Stimulated activated CD8-positive, alpha-beta memory T cell treated with anti-CD3 and anti-CD28 coated beads, Interleukin-7, amount 100 ng/mL, for 1 hour (primary cell): ENCODE measurements at places on chromosomes 6 and 20.

DNA sequence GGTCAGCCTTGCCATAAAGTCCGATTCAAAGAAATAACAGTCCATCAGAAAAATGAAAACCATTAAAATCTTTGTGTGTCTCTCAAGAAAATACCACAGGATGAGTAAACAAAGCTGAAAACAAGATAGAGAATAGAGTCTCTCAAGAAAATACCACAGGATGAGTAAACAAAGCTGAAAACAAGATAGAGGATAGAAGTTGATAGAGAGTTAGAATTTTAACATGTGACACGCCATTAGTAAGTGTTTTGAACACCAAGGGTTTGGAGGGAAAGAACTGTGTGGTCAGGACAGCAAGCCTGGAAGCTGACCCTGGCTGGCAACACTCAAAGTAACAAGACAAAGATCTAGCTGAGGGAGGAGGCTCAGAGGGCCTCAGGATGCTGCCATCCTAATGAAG is 43.9 kb upstream of the PRND start:
- DNase-seq: no peak

DNA sequence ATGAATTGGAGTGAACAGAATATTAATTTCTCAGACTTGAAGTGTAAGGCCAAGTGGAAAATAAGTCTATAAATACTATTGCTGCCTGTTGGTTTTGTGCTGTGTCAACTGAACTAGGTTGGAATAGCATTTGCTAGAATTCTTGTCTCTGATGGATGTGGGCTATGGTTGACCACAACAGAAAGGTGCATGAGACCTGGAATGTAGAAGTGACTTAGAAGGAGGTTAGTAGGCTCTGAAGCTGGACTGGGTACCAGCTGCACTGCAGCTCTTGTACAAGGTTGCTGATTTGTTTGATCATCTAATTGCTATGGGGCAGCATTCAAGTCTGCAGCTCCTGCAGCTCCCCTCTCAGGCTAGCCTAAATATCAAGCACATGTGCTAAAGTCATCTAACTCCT is 479.0 kb upstream of the NRSN1 start:
- no peak for DNase-seq

DNA sequence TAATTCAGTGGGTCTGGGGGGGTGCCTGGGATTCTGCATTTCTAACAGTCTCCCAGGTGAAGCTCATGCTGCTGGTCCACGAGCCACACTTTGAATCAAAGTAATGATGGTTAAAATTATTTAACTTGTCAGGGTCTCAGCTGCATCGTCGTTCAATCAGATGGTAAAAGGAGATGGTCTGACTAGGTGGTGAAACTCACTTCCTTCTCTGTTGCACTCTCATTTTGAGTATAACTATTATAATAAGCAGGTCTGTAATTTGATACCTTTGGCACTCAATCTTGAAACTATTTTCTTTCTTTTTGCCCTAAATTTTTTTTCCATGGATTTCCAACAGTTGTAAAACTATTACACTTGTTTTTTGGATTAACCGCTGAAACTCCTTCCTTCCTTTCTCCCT is 292.5 kb downstream of the FARS2 start:
- no peak for DNase-seq

DNA sequence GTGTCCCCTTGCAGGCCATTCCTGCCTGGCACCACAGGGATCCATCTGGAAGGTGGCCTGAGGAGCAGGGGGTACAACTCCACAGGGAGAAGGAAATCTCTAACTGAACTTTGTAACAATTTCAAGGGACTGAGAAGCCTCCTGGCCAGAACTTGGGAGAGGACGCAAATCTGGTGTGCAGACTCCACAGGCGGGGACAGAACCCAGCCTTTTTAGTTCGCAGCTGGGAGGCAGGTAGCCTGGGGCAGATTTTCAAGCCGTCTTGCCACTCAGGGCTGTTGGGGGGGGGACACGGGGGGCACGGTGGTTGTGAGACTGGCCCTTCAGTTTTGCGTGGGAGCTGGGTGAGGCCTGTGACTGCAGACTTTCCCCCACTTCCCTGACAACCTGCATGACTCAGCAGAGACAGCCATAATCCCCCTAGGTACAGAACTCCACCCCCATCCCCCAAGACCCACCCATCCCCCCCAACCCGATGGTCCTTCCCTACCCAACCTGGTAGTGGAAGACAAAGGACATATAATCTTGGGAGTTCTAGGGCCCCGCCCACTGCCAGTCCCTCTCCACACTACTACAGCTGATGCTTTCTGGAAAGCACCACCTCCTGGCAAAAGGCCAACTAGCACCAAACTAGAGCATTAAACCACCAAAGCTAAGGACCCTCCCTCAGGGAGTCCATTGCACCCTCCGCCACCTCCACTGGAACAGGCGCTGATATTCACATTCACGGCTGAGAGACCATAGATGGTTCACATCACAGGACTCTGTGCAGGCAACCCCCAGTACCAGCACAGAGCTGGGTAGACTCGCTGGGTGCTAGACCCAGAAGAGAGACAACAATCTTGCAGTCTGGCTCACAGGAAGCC is 3.0 kb upstream of the HUS1B start:
- DNase-seq: no peak

- DNase-seq: no peak
Observed at GRCh38 chr6:167078745-167079144, 44.2 kb upstream of the CCR6 start.

- DNase-seq: no peak
Observed at GRCh38 chr6:80544976-80545722, 438.7 kb downstream of the BCKDHB start.

GRCh38 chr6:145823328-145823944 is 8.8 kb upstream of the FBXO30 start:
- no peak for DNase-seq

- no peak for DNase-seq
Observed at GRCh38 chr6:169045486-169045885, 208.2 kb downstream of the THBS2 start.

DNA sequence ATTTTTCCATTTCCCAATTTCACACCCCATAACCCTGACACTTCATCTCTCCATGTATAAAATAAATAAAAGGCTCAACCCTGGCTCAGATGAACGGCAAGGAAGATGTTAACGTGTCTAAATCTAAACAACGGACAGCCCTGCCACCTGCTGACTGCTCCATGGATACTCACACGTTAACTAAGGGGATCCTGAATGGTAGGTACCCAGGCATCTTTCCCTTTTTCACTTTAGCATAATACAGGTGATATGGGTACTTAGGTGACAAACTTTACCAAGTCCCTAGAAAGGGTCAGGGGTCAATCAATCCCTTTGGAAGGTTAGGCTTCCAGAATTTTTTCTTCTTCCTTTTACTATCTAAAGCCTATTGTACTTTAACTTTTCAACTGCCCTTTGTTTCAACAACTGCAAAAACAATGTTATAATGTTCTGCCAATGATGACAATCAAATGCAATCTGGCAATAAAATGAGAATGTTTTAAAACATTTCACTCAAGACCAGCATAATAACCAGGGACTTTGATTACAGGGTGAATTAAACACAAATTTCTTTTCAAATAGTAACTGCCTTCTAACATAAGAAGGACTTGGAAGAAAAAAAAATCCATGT is 52.4 kb upstream of the IPCEF1 start:
- no peak for DNase-seq

DNA sequence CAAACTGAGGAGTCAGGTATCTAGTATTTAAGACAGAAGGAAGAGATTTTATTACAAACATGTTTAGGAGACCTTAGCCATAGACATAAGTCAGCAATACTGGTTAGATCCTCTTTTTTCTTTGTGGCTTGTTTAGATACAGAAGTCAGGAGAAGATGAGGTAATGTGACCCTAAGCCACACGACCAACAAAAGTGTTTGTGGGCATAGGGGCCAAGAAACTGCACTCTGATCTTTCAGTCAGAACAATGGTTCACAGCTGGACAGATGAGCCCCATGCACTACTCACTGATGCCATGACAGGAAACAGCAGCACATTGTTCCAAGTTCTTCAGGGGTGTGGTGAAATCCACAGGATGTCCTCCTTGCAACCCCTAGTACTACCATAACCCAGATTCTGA is 238.5 kb upstream of the RAB32 start:
- DNase-seq: no peak

DNA sequence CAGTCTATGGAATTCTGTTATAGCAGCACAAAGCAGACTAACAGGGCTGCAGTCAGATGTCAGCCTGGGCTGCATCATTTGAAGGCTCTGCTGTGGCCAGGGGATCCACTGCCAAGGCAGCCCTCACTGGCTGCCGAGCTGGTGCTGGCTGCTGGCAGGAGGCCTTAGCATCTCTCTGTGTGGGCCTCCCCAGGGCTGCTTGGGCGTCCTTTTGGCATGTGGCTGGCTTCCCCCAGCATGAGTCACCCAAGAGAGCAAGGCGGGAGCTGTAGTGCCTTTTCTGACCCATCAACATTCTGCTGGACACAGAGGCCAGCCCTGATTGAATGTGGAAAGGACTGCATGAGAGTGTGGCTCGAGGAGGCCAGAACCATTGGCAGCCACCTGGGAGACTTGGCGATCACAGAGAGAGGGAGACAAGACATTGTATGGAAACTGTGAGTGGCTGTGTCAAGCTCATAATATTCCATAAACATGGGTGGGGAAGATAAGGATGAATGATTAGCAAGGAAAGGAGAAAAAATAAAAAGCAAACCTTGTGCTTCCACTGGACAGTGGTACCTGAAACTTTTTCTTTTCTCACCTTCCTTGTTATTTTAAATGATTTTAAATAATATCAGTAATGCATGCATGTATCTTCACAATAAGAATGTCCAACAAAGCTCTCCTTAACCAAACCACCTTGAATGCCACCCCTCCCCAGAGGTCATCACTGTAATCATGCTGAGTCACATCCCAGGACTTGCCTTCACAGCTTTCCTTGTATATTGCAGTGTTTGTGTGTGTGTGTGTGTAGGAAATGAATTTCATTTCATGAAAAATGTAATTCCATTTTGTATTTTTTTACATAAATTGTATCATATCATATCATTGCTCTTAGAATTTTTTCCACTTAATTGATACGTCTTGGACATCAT is 55.0 kb upstream of the VSX1 start:
- DNase-seq: no peak

DNA sequence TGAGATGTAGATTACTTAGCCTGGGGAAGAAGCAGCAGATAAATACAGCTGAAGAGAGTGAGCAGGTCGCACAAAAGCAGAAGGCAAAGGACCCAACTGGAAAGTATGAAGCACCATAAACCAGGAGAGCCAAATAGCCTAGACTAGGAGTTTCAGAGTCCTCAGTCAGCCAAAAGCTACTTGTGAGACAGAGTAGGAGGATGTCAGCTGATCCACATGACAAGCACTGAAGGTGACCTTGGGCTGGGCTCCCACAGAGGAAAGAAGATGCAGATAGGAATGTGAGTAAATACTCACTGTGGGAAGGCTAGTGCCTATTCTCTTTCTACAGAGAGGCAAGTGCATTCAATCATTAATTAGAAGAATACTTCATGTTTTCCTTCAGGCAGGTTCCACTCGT is 274.0 kb upstream of the POU3F2 start:
- DNase-seq: no peak

GRCh38 chr6:10510592-10511367 is 10.4 kb upstream of the GCNT2 start:
- DNase-seq: no peak

DNA sequence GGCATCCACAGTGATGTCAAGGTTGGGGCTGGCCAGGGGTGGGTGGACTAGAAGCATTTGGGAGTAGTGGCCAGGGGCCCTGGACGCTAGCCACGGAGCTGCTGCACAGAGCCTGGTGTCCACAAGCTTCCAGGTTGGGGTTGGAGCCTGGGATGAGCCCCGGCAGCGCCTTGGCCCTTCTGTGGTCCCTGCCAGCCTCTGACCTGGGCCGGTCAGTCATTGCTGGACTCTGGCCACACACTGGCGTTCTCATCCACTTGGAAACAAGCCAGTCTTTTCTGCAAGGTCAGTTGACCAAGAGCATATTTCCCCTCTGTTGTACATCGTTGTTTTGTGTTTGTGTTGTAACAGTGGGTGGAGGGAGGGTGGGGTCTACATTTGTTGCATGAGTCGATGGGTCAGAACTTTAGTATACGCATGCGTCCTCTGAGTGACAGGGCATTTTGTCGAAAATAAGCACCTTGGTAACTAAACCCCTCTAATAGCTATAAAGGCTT is 8.4 kb downstream of the PSMA7 start:
- no peak for DNase-seq

DNA sequence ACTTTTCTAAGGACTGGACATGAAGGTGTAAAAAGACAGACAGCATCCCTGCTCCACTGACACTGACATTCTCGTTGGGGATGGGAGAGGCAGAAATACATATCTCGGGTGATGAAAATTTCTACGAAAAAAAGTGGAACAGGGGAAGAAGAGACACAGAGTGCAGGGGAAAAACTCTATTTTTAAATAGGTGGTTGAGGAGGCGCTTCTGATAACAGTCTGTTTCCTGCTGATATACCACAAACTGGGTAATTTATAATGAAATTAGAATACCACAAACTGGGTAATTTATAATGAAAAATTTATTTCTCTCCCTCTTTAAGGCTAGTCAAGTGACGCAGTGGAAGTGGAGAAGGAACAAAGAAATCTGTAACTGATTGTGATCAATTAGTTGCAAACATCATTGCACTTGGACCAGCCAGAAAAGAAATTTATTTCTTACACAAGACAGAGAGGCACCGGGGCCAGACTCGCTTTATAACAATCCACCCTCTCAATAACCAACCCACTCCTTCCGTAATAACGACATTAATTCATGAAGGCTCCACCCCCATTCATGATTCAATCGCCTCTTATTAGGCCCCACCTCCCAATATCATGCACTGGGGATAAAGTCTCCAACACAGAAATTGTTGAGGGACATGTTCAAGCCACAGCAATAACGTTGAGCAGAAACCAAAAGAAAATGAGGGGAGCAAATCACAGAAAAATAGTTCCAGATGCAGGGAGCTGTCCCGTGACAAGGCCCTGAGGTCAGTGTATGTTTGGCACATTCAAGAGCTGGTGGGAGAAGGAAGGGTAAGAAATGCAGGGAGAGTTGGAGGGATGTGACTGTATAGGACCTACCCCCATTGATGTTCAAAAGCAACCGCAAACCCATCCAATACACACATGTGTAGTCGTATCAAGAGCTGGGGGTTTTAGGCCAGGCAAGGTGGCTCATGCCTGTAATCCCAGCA is 6.6 kb upstream of the SRSF6 start:
- DNase-seq: no peak

DNA sequence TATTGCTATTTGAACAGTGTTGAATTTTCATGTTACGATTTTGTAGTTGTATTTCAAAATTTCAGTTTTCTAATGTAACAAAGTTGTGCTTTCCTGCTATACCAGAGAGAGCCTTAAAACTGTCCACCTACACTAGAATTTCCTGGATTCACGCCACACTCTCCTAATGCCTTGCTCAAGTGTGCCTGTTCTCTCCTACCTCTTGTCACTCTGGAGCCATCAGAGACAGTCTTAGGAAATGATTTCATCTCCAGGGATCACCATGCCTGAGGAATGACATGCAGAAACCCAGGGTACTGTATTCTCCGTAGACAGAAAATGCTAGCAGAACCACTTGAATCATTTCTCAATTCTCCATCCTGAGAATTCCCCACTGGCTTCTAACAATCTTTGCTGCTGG is 667.6 kb downstream of the KIF16B start:
- DNase-seq: no peak
